ENCODE measurements at places on chromosomes 5 and 9.

DNA sequence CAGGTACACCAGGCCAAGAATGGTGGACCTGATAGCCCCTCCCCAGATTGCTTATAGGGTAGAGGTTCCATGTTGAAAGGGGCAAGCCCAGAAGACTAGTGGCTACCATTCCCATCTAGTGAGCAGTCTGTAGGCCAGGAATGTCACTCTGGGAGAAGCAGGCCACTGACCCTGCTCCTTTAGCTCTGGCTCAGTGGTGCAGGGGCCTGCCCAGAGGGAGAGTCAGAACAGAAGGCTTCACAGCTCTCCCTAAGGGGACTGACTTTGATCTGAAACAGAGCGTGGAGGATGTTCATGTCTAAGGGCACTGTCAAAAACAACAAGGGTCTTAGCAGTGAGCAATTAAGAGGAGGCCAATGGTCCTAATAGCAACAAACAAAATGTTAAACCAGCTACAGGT, 81.7 kb downstream of the ZNF354C start:
- DNase-seq, result no peak

- no peak for DNase-seq
These were observed 43.7 kb downstream of the SECISBP2 start for GRCh38 chr9:89361816-89362646.

DNA sequence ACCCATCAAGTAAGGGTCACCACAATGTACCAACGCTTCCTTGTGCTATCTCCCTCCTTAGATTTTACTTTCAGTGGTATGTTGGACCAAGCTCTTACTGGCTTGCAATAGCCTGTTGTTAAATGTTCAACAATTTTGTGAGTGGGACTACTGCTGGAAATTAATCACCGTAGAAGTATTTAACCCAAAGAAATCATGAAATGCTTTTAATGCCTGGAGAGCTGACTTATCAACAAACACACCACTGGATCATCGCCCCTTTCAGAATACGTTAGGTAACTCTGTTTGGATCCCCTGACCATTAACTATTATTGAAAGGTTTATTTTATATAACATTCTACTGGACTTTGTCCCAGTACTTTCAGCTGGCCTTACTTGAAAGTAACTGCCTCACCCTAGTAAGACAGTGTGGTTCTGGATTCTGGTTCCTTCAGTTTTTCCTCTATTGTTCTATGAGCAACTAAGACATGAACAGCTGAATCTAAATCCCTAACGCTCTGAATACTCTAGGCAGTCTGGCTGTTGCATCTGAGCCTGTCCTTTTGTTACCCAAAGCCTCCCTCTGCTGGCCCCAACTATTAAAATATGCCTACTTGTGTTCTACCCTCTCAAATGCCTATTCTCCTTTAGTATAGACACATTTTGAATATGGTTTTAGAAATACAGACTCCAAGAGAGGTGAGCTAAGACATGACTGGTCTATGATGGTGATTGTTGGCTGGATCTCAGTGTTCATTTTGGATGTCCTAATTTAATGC, 1203.4 kb upstream of the DMAC1 start:
- DNase-seq, result no peak

- no peak for DNase-seq
These were observed 40.2 kb downstream of the NFIB start for GRCh38 chr9:14273696-14274121.

DNA sequence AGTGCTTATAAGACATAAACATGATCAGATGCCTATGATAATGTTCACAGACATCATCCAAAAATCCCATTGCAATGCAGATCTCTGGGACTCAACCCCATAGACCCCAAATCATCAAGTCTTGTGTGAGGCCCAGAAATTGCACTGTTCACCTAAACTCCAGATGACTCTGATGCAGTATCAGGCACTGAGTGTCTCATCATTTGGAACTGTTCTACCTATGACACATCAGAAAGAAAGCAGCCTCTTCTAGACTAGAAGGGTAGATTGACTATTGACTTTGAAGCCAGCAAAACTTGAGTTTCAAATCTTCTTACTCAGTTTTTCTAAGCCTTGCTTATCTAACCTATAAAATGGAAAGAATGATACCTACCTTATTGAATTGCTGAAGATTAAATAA, 58.7 kb upstream of the PAPPA start:
- no peak for DNase-seq

DNA sequence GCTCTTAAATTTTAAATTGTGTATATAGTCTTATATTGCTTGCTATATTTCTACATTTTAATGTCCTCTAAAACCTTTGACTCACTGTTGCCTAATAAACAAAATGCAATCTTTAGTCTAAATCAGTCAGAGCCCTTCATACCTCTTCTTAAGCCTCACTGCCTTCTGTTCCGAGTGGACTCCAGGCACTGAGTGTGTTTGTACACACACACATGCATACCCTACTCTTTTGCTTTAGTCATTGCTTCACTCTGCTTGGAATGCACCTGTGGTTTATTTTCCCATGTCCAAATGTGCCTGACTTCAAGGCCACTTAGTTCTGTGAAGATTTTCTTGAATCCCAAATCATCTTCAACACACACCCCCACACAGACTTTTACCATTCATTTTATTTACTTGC, 60.9 kb downstream of the SLC12A2 start:
- DNase-seq, result no peak

DNA sequence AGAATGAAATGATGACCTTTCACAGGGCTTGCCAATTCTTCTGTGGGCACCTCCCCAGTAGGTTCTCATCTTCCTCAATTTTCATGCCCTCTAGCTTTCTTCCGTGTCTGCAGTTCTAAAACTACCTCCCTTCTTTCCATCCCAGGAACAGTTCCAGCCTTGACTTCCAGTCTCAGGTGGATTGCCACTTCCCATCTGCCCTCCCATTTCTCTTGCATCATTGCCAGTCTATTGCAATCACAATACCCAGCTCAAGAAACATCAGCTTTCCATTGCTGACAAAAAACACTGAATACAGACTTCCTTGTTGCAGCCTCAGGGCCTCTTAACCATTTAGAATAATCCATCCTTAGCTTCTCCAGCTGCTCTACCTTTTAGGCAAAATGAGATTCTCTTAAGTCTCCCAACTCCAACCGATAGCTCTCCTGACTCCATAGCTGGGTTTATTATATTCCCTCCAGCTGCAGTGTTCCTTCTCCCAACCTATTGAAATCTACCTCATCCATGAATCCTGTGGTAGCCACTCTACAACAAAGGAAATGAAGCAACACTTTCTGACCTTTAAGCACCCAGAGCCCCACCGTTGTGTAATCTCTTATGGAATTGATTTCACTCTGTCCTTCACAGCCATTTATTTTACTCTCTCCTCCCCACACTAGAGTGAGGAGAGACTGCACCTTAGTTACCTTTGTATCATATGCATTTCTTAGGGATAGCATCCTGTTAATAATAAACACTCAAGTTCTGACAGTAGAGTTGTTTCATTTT, 75.6 kb upstream of the PCA3 start:
- no peak for DNase-seq

GRCh38 chr5:96433066-96433447, at the start of gene PCSK1:
Gene PCSK1, minus strand, starts transcription at chr5:96433248. Its CDS starts 206 bp downstream, at chr5:96433042.
- DNase-seq, result no peak

All from DMS 273 treated with DMSO at 0.1 percent for 48 hours (cell line).